ENCODE measurements at places on chromosomes 2 and 18.

DNA sequence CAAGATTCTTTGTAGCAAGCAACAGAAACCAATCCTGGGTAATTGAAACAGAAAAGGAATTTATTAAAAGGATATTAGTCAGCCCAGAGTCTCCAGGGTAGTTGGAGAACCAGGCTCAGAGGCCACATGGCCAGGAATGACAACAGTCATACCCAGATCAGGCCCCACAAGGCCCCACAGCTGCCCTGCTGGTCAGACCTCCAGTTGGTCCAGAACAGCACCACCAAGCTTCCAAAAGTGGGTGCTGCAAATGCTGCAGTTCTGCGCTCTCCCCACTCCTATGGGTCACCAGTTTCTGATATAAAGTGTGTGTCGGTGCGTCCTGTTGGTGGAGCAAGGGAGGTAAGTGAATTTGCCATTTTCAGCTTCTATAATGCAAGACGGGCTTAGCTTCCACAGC lies 29.9 kb downstream of the KLHL29 start:
- DNase-seq, result no peak

GRCh38 chr2:225379856-225380255 lies 19.7 kb upstream of the NYAP2 start:
- DNase-seq, result no peak

GRCh38 chr18:54813977-54814565 lies 14.2 kb upstream of the RAB27B start:
- DNase-seq, result no peak

DNA sequence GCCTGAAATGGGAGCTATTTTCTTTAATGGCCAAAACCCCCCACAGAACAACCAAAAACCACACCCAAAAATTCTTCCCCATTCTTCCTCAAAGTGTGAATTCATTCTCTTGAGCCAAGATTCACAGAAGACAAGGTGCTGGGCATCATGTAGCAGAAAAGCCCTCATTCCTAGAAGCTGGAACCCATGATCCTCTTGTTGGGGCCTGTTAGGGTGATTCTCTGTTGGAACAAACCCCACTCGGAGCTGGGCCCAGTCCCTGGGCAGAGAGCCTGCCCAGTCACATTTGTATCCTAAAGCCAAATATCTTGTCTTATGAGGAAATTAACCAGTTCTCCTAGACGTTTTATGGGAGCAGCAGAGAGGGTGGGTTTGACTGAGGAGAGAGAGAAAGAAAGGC lies 22.8 kb upstream of the VPS4B start:
- DNase-seq, result no peak

DNA sequence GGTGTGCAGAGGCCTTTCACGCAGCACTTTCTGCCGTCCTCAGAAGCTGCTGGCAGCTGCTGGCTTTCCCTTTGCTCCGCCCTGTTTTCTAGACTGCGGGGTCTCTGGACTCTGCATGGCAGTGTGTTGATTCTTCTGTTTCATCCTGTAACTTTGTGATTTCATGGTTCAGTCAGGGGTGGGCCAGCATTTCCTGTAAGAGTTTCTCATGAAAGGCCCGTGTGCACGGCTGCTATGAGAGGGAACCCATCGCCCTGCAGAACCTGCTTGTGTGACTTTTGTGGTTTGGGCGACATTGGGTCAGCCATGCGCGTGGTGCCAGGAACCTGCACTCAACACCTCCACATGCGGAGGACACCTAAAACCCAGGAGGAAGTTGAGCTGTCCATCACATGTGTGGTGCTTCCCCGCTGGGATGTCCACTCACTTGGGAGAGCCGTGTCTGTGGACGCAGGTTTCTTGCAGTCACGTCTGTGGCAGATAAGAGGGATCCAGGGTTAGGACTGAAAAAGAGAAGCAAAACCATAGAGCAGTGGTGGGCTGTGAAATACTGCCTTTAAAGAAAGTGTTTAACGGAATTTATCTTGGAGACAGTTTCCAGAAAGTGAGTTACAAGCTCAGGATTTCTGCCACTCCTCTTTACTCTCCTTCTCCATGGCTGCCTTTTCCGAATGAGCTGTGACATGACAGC lies 167.3 kb upstream of the ALKAL2 start:
- no peak for DNase-seq

DNA sequence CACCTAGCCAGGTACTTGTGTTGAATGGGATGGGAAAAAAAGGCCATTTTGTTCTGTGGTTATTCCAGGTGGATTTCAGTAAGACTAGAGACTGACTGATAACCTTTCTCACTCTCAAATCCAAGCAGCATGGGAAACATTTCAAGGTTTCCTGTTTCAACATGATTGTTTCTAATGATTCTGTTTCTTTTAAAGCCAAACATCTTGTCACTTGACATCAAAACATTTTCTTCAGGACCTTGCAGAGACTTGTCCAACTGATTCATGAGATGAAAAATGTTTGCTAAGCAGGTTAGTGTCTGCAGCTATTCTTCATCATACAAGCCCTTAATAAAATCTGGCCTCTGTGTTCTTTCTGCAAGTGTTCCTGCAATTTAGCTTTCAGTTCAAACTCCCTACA lies 456.5 kb upstream of the CWC22 start:
- DNase-seq, result no peak

DNA sequence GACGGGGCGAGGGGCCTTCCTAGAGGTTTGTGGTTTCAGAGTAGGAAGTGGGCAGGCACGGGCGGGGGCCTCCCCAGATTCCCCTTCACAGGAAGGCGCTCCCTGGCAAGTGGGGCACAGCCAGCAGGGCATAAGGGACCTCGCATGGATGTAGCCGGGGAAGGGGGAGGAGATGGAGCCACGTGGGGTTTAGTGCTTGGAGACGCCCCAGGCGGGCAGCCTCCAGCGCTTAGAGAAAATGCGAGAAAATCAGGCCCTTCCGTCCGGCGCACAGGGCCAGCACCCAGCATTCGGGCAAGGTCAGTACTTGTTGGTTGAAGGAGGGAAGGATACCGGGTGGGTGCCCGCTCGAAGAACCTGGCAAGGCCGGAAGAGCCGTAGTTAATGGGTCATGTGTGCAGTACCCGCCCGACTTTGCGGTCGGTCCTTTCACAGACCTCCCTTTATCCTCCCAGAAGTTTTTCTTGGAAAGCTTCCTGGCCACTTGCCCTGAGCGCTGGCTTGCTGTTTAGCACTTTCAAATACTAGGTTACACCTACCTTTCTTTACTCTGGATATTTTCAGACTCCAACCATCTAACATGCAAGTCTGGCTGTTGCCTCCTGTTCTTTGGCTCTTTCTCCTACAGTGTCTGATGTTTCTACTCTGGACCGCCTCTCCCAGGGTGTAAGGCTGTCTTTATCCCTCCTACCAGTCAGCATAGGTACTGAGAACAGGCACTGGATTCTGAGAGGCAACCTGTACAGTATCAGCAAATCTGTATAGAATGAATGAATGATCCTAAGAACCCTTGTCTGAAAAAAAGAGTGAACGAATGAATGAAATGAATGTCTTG lies 78.1 kb downstream of the CIB4 start:
- no peak for DNase-seq

GRCh38 chr2:104836265-104836664 lies 17.6 kb upstream of the POU3F3 start:
- no peak for DNase-seq

- DNase-seq, result no peak
These were observed 340.1 kb upstream of the GYPC start for GRCh38 chr2:126315828-126316227.

DNA sequence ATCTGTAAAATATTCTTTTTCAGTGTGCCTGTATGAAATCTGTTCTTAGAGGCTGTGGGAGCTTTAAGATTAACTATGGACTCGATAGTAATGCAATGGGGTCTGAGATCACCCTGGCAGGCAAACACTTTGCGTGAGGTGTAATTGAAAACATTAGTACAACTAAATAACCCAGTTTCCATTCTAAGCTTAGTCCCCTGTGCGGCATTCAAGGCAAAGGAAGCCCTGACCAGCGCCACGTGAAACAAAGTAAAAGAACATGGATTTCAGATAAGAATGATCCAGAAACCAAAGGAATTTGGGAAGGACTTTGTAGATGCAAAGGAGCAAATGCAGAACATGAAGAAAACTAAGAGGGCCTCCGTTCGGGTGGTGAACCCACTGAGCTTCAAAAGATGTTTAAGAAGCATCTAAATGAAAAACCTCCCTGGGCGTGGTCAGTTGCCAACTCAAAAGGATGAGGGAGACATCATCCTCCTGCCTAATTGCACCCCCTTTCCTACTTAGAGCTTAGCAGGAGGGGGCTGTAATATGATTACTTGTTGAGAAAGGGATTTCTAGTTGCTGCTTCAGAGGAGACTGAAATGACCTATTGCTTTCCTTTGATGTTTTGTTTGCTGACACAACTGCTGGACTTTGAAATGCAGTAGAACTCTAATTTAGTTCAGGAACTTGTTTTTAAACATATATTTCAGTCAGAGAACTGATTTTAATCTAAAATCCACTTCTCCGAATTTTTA lies 7.9 kb upstream of the CETN1 start:
- DNase-seq, result no peak

GRCh38 chr2:1673160-1673944 lies 71.0 kb downstream of the PXDN start:
- DNase-seq, result no peak

- no peak for DNase-seq
These were observed 53.1 kb downstream of the PRELID3A start for GRCh38 chr18:12460874-12461273.

DNA sequence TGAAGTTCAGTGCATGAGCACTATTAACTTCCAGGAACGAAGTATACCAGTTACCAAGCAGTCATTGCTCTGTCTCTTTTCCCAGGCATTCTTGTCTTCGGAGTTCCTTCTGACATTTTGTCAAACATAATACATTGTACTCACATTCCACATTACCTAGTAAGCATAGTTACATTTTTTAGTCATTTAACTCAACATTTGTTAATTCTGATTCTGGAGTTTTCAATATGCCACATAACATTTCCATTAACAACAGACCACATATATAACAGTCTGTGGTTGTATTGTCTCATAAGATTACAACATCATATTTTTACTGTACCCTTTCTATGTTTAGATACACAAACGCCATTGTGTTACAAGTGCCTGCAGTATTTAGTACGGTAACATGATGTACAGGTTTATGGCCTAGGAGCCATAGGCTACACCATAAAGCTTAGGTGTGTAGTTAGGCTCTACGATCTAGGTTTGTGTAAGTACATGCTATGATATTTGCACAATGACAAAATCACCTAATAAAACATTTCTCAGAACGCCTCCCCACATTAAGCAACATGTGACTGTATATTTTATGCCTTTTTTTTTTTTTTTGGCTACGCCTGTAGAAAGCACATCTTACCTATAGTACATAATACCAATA lies 187.1 kb downstream of the DYM start:
- no peak for DNase-seq

- no peak for DNase-seq
These were observed 16.6 kb downstream of the SMC6 start for GRCh38 chr2:17736989-17737388.

GRCh38 chr2:16023506-16024360 lies 83.4 kb downstream of the MYCN start:
- DNase-seq, result no peak

GRCh38 chr18:56517196-56517595 lies 121.2 kb downstream of the TXNL1 start:
- DNase-seq, result no peak

DNA sequence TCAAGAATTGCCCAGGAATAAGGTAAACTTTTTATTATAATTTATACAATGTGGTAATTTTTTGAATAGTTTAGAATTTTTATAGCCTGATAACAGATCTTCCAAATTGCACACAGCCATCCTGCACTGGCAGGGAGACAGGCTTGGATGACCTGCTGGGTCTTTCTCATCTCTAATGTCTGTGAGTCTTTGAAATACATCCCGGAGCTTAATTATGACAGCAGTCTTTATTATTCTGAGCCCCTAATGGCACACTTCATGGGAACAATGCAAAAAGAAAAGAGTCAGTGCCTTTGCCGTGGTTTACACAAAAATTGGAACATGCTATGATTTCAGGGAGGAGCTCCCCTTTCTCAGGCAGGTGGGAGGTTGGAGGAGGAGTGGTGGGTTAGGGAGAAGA lies 71.0 kb downstream of the TMEM182 start:
- no peak for DNase-seq

GRCh38 chr2:56474412-56475158 lies 290.8 kb downstream of the CCDC85A start:
- no peak for DNase-seq

DNA sequence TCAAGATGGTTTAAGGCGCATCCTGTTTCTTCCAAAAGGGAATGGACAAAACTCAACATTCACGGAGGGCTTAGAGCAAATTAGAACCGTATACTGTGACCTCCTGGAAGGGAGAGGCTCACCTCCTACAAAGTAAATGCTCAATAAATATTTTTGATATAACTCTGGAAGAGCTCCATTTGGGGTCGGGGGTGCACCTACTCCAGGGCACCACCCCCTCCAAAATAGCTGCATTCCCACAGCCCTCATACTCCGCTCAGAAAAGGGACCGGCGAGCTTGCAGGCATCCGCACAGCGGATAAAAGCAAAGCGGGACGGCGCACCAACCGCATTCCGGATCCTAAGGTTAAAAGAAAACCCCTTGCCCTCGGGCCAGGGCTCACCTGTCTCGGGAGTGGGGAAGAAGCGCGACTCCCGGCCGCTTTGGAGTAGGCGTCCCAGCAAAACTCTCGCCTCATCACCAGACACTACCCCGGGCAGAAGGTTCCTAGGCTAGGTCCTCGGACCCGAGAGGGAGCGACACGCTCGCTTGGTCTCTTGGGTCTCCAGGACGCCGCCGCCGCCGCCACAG lies 378 bp downstream of the WDPCP start:
- no peak for DNase-seq

GRCh38 chr2:80035749-80036285 lies 268.7 kb downstream of the LRRTM1 start:
- DNase-seq, result no peak

DNA sequence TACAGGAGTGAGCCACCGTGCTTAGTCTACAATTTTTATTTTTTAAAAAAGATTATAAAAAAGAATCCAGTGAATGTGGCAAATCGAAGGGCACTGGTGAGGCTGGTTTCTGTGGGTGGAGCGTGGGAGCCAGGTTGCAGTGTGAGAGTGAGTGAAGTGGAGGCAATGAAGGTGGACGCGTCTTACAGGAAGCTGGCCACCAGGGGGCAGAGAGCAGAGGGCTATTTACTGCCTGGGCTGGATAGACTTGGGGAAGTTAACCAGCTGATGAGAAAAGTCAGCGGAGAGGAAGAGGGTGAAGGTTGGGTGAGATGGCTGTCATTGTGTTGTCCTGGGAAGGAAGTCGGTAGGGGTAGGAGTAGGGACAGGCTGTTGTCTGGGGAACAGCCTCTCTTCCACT lies 6.8 kb downstream of the SCTR start:
- no peak for DNase-seq
